AG08395 (cell line): ENCODE measurements at places on chromosomes 12 and 14.

- peak; percentile 62 for DNase-seq
Observed at GRCh38 chr12:43338848-43339526, 213.0 kb downstream of the ADAMTS20 start.

GRCh38 chr12:98578392-98578791 is 15.1 kb upstream of the SLC25A3 start:
- DNase-seq, result no peak

- DNase-seq, result peak; percentile 46
Observed at GRCh38 chr12:71900091-71900490, 38.6 kb upstream of the TPH2 start.

- no peak for DNase-seq
Observed at GRCh38 chr14:64234877-64235651, 59.1 kb downstream of the ESR2 start.

DNA sequence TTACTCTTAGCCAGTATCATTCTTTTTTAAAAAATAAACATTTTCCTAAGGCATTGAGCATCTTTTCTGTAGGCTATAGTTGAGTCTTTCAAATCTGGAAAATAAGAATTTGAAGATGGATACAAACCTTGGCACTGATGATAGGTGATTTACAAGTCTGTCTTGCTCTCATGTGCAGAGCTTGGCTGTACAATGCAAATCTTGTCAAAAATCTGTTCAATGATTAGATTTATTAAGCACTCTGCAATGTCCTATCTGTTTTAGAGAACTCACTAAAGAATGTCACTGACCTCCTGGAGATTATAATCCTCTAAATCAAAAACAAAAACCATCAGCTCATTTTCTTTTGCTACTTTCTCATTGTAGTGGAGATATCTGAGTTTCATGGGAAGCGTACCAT is 42.8 kb upstream of the AMIGO2 start:
- DNase-seq, result no peak

DNA sequence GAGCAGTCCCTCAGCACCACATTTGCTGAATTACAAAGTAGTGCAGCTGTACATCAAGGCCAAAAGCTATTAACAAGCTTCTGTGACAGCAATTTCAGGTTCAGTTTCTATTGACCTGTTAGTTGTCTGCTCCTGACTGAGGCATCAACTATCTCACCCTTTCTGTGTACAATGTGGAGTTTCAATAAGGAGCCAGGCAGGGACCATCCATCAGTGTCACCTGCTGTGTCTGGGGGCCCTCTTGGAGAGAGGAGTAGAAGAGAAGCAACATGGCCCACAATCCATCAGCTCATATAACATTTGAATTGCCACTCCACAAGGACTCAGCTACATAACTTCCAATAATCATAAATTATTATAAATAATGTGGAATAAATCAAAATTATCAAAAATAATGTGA is 72.3 kb upstream of the CCDC196 start:
- DNase-seq, result no peak

GRCh38 chr12:50937653-50938052 is 14.7 kb upstream of the HIGD1C start:
- no peak for DNase-seq

DNA sequence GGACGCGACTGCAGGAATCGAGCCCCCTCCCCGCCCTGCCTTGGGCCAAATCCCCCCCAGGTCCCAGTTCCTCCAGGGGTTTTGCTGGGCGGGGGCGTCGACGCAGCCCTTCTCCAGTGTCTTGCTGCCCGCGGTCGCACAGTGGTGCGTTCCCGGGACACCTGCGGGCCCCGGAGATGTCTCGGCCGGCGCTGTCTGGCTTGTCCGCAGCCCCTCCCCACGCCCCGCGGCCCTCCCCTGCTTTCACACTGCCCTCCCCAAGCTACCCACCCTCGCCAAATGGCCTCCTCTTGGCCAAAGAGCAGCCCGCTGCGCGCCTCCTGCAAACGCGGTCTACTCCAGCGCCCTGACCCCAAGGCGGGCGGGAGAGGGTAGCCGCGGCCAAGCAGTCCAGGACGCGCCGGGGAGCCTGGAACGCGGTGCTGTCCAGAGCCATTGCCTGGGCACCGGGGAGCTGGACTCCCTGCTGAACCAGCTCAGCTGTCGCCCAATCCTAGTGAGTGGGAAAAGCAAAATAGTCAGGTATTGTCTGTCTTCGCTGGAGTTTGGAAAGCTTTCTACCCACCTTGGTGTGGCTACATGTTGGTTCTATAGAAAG is 122.0 kb downstream of the AACS start:
- DNase-seq, result no peak

DNA sequence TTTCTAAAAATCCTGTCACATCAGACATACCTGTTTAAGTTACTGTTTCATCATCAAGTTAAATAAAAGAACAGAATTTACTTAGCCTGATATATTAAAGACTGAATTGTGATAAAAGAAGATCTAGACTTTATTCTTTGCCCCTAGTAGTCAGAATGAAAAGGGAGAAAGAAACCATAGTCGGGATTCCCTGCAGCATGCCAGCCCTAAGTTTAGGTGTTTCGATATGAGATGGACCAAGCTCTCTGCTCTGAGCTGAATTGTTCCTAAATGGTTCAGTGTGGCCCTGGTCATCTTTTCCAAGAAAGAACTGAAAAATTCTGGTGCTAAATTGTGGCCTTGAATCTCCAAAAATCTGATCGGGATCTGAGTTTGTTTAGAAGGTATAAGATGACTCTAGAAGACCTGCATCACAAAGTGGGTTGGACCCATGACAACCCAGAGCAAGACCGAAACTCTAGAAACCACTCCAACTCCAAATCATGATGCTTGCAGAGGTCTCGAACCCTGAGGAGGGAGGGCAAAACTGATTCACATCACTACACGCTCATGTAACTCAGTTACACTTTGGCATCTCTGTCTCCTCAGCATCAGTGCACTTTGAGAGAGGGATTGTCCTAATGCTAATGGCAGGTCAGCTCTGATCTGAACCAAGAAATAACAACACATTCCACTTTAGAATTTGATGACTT is 15.7 kb downstream of the PTGER2 start:
- DNase-seq, result no peak

DNA sequence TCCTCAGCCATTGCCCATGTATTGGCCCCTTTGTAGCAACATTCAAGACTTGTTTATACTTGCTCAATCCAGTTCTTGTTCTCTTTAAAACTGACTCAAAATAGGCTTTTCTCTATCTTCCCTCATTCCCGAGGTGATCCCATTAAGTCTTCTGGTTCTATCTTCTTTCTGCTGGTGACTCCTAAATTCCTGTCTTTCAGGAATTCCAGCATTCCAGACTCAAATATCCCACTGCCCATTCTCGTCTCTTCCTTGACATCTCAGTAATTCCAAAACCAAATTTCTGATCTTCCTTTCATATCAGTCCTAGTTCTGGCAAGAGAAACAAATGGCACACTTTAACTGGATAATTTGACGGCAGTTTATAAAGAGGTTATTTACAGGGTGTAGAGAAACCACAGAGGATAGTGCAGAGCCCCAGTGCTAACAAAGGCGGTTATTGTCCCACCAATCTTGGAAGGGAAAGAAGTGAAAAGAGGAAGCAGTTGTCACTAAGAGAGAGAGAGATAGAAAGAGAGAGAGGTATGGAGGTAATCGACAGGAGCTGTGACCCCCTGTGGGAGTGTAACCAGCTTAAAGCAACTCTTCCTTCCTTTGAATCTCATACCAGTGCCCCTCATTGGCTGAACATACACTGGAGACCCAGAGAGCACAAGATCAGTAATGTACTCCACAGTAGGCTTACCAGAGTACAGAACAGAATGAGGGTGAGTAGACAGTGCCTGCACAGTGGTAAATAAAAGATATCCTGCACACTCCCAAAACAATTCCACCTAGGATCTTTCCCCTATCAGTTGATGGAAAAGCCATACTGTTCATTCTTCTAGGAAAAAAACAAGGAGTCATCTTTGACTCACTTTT is 177.6 kb upstream of the LMNTD1 start:
- no peak for DNase-seq

- no peak for DNase-seq
Observed at GRCh38 chr12:69684466-69684865, 14.6 kb downstream of the BEST3 start.

- no peak for DNase-seq
Observed at GRCh38 chr12:72094490-72094889, 155.8 kb downstream of the TPH2 start.

DNA sequence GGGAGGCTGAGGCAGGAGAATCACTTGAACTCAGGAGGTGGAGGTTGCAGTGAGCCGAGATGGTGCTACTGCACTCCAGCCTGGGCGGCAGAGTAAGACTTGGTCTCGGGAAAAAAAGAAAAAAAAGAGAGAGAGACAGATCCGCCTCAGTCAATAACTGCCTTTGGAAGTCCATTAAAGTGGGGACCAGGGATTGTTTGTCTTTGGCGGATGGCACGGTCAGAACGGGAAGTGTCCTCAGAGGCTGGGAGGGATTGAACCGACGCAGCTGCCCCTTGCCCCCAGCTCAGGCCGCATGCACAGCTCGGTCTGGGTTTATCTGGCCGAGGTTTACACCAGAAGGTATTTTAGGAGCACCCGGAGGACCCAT is 54.4 kb downstream of the TESC start:
- DNase-seq, result no peak

DNA sequence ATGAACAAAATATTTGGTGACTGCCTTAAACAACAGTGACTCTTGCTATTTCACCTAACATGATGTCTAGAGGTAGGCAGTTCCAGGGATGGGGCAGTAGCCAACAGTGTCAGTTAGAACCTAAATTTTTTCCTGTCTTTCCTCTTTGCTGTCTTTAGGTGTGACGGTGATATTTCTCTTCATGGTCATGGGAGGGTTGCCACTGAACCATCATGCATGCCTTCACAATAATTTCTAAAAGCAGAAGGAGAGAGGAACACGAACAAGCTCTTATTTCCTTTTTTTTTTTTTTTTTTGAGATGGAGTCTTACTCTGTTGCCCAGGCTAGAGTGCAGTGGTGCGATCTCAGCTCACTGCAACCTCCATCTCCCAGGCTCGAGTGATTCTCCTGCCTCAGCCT is 2.4 kb downstream of the CCDC63 start:
- no peak for DNase-seq

DNA sequence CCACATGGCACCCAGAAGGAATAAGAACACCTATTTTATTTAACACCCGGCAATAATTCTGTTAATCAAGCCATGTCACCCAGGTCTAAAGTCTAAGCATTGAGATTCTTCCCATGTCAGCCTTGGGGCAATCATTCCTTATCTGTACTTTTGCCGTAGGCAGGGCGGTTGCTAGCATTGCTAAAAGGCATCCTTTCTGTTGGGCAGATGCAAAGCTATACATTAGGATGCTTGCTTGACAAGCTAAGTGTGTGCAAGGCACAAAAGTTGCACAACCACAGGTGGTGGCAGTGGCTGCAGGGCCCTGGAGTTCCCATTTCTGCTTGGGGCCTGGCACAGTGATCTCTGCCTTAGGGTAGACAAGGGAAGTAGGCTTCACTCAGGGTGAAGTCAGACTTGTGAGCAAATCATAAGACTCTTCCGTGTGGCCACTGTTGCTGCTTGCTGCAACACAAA is 12.5 kb upstream of the GALNT6 start:
- DNase-seq, result no peak

GRCh38 chr12:100554608-100555077 is 18.8 kb upstream of the GAS2L3 start:
- DNase-seq, result peak; percentile 71

DNA sequence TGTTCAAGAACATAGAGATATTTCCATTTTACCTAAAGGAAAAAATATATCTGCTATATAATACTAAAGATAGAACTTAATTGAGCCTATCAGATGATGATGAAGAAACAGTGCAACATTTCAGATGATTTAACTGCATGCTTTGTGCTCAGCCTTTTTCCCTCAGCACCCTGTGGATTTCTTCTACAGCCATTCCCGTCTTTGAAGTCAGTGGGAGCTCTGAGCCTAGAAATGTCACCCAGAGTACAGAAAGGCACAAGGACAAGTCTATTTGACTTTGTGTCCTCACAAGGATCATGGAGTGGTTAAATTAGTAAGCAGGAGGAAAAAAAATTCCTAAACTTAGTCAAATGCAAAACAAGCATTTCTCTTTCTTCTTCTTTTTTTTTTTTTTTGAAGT is 994.0 kb upstream of the FLRT2 start:
- no peak for DNase-seq

- DNase-seq, result no peak
Observed at GRCh38 chr14:79924551-79924950, 286.8 kb downstream of the DIO2 start.

DNA sequence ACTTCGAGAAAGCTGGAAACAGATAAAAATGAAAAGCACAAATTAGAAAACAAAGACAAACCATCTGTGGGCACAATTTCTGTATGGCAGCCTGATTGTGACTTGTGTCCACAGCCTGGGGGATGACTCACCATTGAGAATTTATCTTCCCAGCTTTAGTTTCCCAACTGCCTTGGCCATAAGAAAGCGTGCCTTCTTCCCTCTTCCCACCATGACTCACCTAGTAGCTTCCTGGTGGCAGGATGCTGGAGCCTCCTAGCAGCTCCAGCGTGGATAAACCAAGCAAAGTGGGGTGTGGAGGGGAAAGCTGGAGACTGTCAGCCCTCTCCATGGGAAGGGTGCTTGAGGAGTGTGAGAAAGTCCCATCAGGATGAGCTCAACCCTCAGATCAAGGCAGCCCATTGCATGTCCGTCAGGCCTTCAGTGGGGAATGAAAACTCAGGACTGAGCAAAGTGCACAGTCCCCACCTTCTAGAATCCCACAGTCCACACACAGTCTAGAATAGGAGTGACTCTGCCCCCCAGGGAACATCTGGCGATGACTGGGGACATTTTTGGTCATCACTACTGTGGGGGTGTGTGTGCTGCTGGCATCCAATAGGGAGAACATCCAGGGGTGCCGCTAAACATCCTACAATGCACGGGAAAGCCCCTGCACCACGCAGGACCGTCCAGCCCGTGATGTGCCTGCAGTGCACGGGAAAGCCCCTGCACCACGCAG is 22.4 kb upstream of the SERPINA6 start:
- peak; percentile 92 for DNase-seq

GRCh38 chr12:131833896-131834641 is 5.9 kb downstream of the MMP17 start:
- DNase-seq, result no peak

- DNase-seq, result no peak
Observed at GRCh38 chr12:15427913-15428312, 105.6 kb downstream of the PTPRO start.

DNA sequence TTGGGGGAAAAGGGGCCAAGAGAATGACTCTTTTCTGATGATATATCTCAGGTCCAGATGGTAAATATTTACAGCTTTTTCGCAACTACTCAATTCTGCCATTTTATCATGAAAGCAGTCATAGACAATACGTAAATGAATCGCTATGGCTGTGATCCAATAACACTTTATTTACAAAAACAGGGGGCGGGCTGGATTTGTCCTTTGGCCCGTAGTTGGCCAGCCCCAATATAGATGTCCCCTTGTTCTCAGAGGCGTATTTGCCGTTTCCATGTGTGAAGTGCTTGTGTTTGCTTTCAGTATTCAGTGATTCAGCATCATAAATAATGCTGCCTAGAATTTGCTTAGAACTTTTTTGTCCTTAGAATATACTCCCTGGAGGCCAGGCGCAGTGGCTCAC is 77.2 kb downstream of the CCDC92 start:
- no peak for DNase-seq

GRCh38 chr14:77640756-77641533 is 24.5 kb upstream of the SPTLC2 start:
- DNase-seq, result no peak

- DNase-seq, result no peak
Observed at GRCh38 chr14:101704140-101704539, 57.4 kb upstream of the PPP2R5C start.
